ENCODE measurements at places on chromosomes 16 and 17. TPM values are rescaled to one million over a fixed set of nuclear protein-coding genes. Genes with fewer than 3 reads are reported as not detected.

- no peak for DNase-seq
These were observed 38.8 kb upstream of the ENPP7 start for GRCh38 chr17:79691931-79692330.

- DNase-seq: no peak
These were observed 1.7 kb upstream of the GPRC5B start for GRCh38 chr16:19886073-19886941.

- no peak for DNase-seq
These were observed 196.6 kb downstream of the RBFOX3 start for GRCh38 chr17:79414063-79414792.

RNF151 gene
- polyA plus RNA-seq: not detected

DNA sequence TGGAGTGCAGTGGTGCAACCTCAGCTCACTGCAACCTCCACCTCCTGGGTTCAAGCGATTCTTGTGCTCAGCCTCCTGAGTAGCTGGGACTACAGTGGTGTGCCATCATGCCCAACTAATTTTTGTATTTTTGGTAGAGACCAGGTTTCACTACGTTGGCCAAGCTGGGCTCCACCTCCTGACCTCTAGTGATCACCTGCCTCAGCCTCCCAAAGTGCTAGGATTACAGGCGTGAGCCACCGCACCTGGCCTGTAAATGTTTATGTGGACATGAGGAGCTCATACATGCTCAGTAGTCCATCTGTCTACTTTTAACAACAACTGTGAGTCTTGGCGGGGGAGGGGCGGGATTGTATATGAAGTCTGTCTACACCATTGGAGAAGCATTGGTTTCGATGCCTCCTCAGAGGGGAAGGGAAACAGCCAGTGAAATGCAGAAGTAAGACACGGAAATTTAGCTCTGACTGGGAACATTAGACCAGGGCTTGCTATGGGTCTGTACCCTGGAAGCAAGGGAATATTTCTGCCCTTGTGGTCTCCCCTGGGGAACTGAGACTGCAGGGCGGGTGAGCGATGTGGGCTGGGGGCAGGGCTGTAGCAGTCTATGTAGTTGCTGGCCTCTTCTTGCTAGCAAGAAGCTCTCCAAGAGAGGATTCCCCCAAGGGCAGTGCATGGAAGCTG is 9.3 kb downstream of the NUBP1 start:
- no peak for DNase-seq

DNA sequence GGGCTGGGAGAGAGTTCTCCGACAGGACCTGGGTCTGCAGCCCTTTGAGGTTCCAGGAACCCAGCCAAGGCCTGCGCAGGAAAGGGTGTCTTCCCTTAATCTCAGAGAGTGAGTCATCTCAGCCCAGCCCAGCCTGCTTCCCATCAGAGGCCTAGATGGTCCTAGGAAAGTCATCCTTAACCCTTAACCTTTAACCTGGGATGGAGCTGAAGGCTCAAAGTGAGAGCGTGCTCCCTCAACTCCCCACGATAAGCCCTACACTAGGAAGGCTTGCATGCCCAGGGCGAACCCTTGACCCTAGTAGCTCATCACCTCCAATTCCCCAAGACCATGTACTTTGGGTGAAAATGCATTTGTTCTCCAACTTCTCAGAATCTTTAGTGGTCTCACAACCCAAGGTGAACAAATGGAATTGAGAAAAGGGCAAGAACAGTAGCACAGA is 4.8 kb upstream of the ATXN7L3 start:
- no peak for DNase-seq

CDH11 gene
- 498 TPM for polyA plus RNA-seq

- no peak for DNase-seq
These were observed 5.3 kb downstream of the PDK2 start for GRCh38 chr17:50100480-50100883.

DNA sequence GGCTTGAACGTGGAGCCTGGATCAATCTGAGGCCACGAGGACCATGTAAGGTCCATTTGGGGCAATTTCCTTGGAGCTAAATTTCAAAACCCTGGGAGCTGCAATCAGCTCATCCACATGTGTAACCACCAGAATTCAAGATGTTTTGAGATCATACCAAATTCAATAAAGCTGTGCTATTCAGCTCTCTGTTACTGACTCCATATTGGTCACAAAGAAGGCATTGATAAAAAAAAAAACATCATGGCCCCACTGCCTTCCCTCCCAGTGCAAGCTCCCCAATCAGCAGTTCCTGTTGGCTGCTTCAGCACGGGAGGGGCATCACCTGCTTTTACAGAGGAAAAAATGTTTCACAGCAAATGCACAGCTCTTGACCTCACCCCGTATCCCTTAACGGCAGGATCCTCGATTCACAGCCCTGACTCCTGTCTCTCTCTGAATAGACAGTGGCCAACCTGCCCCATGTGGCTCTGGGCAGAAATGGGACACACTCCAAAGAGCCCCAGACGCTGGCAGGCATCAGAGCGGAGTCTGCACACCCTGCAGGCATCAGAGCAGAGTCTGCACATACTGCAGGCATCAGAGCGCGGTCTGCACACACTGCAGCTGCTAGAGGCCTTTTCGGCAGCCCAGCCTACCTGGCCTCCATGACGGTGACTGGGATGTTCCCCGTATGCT is 37.1 kb downstream of the FANCA start:
- no peak for DNase-seq

CSH1 gene
- polyA plus RNA-seq: not detected

CASKIN1 gene
- 0.02 TPM for polyA plus RNA-seq

DNA sequence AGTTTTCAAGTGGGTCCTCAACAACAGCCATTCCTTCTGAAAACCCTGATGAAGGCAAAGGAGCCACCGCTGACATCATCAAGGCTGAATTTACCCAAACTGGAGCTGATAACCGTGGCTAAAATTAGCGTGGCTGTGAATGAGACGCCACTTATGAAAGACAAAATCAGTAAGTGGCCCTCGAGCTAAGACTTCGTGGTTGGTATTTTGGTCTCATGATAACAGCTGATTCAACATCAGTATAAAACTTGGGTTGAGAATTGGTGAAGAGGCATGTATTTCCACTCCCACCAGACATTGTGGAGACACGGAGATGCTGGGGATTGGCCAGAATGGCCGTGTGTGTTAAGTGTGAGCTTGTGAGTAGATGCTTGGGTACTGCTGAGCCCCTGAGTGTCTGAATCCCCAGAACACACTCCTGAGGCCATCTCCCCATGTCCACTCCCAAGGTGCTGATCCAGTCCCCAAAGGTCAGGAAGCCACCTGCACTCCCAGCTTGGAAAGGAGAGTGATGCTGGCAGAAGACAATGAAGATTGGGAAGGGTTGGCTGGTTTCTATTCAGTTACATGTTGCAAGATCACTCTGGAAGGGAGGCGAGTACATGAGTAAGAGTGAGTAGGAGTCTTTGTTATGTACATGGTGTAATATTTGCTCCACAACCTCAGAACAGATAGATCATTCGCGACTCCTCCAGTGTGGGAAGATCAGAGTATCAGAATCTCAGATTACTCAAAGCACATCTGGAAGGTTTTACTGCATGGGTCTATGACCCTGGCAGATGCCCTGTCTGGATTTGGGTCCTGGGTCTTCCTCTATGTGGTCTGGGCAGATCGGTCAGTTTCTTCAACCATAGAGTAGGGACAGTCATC is 207.7 kb downstream of the HS3ST3A1 start:
- peak; percentile 13 for DNase-seq

- no peak for DNase-seq
These were observed 22.7 kb downstream of the GGA3 start for GRCh38 chr17:75238684-75239191.

GRCh38 chr16:80607204-80607603 is 66.4 kb downstream of the DYNLRB2 start:
- no peak for DNase-seq

DNA sequence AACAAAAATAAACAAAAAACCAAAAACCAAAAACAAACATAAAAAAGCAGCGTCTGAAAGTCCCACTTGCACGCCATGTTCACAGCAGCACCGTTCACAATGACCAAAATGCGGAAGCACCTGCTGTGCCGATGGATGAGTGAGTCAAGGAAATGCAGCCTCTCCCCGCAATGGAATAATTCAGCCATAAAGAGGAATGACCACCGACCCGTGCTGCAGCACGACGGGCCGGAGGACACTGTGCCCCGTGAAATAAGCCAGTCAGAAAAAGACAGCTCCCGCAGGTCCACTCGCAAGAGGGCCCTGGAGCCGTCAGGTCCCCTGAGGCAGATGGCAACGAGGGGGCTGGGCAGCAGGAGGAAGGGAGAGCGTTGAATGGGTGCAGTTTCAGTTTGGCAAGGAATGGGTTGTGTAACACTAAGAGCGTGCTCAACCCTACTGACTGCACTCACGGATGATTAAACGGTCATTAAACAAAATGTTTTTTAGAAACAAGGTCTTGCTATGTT is 5.1 kb downstream of the CLCN7 start:
- DNase-seq: no peak

- DNase-seq: no peak
These were observed 727.2 kb upstream of the RBFOX1 start for GRCh38 chr16:6605490-6605889.

DNA sequence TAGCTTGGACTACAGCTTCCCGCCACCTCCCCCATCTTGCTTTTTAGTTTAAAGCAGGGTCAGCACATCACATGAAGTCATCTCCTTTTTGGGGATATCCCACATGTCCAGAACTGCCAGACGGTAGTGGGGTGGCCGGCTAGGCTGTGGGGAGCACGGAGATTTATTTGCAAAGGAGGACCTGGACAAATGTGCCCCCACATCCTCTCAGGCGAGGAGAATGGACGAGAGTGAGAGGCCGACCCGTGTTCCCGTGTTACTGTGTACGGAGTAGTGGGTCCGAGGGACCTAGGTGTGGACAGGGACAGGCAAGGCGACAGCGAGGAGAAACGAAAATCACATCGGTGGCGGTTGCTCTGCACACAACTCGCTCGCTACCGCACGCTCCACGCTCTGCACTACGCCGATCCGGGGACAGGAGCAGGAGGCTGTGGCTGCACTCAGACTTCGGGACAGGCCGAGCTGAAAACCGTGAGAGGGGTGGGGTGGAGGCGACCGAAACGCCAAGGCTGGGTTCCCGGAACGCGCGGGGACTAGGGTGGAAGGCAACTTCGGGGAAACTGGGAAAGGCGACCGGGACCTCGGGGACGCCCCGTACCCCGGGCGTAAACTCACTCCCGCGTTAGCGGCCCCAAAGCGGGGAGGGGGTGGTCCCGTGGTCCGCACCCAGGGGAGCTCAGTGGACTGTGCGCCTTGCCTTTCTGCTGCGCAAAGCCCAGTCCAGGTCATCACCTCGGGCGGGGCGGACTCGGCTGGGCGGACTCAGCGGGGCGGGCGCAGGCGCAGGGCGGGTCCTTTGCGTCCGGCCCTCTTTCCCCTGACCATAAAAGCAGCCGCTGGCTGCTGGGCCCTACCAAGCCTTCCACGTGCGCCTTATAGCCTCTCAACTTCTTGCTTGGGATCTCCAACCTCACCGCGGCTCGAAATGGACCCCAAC is at the start of gene MT1A:
MT1A (plus strand) TSS at position 853 of the 937 bp plus-strand sequence; CDS start at position 926, 73 bp downstream.
- no peak for DNase-seq

SLC12A3 gene
- polyA plus RNA-seq: not detected

- no peak for DNase-seq
These were observed 1.4 kb upstream of the ALDOA start for GRCh38 chr16:30063893-30064728.

DNA sequence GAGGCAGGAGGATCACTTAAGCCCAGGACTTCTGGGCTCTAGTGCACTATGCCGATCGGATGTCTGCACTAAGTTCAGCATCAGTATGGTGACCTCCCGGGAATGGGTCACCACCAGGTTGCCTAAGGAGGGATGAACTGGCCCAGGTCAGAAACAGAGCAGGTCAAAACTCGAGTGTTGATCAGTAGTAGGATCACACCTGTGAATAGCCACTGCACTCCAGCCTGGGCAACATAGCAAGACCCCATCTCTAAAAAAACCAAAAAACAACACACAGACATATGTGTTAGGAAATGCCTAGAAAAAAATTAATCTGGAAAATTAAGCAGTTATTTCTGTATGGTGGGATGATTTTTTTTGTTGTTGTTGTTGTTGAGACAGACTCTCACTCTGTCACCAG is 127.0 kb downstream of the RAB11FIP4 start:
- DNase-seq: no peak

DNA sequence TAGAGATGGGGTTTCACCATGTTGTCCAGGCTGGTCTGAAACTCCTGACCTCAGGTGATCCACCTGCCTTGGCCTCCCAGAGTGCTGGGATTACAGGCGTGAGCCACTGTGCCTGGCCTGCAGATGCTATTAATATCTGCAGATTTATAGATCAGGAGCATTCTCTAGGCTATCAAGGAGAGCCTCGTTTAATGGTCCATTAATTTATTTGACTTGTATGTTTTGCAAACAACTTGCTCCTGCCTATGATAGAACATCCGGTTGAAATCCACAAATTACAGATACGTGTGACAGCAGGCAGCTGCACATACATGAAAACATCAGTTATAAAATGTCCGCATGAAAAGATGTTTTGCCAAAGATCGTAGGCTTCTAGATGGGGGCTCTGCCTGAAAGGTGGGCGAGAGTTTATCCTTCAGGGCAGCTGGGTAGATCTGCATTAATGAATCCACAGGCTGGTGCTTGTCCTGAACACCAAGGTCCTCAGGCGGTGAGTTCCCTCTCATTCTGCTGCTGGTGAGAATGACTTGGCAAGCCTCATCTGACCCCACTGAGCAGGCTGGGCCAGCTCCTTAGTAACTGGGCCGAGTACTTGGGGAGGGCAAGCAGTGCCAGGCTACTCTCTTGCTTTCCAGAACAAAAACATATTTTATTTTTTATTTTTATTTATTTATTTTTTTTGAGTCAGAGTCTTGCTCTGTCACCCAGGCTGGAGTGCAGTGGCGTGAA is 37.1 kb upstream of the MGAT5B start:
- DNase-seq: no peak

JUP gene
- 9.4 TPM for polyA plus RNA-seq

HSPB9 gene
- polyA plus RNA-seq: not detected

TEKT5 gene
- polyA plus RNA-seq: not detected

- no peak for DNase-seq
These were observed 42.4 kb upstream of the TAC4 start for GRCh38 chr17:49890077-49890821.

GRCh38 chr16:62149631-62150030 is 113.4 kb upstream of the CDH8 start:
- DNase-seq: no peak

DNA sequence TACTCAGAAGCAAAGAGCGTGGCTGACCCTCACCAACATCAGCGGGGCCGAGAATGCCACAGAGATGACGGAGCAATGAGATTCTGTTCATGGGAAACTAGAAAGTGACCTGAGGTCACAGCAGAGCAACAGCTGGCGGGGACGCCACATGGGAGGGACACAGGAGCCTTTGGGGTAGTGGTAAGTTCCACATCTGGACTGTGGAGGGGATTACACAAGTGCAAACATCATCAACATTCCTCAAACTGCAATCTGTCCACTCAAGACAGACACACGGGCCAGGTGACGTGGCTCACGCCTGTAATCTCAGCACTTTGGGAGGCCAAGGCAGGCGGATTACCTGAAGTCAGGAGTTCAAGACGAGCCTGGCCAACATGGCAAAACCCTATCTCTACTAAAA is 11.2 kb downstream of the HAGH start:
- no peak for DNase-seq

- no peak for DNase-seq
These were observed 6.6 kb downstream of the PHB1 start for GRCh38 chr17:49407981-49408501.

- no peak for DNase-seq
These were observed at the start of gene TLCD1 for GRCh38 chr17:28726226-28726626. Gene TLCD1, minus strand, starts transcription at chr17:28726233. Its CDS starts 136 bp downstream, at chr17:28726097.

- no peak for DNase-seq
These were observed 570.5 kb downstream of the WWOX start for GRCh38 chr16:78669994-78670393.
